ENCODE measurements at places on chromosomes 4 and X.

- no peak for DNase-seq
These were observed 34.2 kb downstream of the TENM3 start for GRCh38 chr4:182277377-182277776.

DNA sequence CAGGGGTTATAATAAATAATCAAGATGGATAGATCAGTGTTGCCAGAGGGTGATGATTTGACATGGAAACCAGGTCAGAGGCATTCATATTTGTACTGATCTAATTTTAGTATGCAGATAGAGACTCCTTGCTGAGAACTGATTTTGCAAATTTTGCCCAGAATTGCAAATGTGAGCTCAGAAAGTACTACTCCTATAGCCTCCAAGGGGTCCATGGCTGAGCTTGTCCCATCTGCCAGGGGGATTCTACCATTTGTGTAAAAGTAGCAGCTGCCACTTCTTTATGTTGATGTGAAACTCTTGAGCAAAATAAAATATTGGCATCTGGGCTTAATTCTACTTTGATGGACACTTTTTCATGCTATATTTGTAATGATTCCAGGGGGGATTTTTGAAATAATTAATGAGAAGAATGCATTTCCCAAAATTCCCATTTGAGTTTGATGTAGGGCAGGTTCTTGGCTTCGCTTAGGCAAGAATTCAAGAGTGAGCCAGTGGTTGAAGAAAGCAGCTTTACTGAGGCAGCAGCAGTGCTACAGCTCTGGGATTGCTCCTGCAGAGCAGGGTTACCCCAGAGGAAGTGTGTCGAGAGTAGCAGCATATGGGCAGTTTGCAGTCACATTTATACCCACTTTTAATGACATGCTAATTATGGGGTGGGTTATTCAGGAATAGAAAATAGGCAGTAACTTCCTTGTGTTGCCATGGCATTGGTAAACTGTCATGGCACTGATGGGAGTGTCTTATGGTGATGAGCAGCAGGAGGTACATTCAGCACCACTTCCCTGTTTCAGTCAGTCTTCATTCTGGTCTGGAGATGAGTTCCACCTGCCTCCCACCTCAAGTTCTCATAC, 38.7 kb upstream of the DCLK2 start:
- DNase-seq: no peak

GRCh38 chr4:126479709-126480108, 1153.0 kb upstream of the INTU start:
- DNase-seq: no peak

DNA sequence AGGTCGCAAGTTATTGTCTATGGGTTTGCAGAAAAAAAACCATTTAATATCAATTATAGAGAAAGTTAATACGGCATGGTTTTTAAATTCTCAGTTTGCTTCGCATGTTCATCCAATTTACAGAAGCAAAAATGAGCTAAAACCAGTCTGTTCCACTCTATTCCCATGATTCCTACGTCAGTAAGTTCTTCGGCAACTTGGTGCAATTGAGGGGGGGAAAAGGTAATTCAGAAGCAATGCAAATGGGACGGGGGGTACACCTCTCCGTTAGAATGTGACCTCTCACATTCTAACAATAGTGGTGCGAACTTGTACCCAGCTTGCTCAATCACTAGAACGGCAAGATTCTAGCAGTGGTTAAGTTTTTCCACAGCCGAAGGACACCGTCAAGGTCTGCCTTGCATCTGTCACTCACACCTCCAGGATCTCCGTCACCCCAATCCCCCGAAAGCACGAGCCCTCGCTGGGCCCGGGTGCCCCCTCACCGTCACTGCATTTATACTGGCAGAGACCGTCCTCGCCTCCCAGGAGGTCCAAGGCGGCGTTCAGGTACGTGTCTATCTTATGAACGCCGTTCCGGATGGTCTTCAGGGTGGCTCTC, 653 bp downstream of the PLA2G12A start:
- DNase-seq: no peak

- DNase-seq: no peak
These were observed 84.9 kb upstream of the SPANXB1 start for GRCh38 chrX:140917354-140918115.

All from cerebellar nuclear complex (tissue), 1 donor.